Muscle of arm (tissue), 14 donors: ENCODE measurements at places on chromosomes 2 and 18. TPM values are rescaled to one million over a fixed set of nuclear protein-coding genes. Genes with fewer than 3 reads are reported as not detected.
A peak's percentile ranks its signal among the peaks of the same experiment; 100 is the strongest.

EFR3B gene
- polyA plus RNA-seq = 4.4 TPM

GRCh38 chr2:195238379-195238778 is 418.6 kb upstream of the SLC39A10 start:
- DNase-seq = peak; percentile 8

MDH1B gene
- polyA plus RNA-seq = 0.36 TPM

ITPRIPL1 gene
- polyA plus RNA-seq = not detected

- no peak for DNase-seq
Observed at GRCh38 chr2:134582547-134582899, 136.3 kb downstream of the TMEM163 start.

- no peak for DNase-seq
Observed at GRCh38 chr2:233140077-233140585, 80.0 kb downstream of the INPP5D start.

- no peak for DNase-seq
Observed at GRCh38 chr2:219713110-219713509, 85.7 kb downstream of the SLC4A3 start.

GRCh38 chr2:69073928-69074570 is 61.1 kb downstream of the ANTXR1 start:
- DNase-seq = no peak

DNA sequence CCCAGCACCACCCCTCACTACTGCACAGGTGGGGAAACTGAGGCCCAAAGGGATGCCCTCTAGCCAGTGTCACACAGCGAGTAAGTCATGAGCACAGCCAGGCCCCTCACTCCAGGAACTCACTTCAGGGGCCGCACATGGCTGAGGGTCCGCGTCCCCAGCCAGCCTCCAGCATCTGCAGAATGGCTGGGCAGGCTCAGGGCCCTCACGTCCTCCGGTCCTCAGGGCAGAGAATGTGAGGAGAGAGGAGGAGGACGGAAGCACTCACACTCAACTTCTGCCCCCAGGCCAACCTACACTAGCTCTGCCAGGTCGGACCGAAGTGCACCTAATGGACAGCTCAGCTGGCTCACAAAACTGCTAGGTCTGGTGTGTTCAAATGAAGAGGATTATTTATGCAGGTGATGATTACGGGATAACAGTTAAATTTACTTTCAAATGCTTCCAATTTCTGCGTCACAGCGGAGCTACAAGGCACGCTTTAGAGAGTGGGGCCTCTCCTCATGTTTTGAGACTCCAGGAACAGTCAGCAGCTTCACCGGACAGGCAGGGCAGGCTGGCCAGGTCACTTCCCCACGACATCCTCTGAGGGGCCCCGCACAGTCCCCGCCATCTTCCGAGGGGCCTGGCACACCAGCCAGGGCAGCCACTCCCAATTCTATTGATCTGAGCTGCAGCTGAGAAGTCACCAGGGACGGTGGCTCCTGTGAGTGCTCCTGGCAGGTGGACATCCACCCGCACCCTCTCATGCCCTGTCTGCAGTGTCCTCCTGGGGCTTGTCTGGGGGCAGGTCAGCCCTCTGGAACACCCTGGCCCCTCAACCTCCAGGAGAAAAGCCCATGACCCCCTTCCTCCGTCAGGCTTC is 26.5 kb downstream of the KIF1A start:
- no peak for DNase-seq

DNA sequence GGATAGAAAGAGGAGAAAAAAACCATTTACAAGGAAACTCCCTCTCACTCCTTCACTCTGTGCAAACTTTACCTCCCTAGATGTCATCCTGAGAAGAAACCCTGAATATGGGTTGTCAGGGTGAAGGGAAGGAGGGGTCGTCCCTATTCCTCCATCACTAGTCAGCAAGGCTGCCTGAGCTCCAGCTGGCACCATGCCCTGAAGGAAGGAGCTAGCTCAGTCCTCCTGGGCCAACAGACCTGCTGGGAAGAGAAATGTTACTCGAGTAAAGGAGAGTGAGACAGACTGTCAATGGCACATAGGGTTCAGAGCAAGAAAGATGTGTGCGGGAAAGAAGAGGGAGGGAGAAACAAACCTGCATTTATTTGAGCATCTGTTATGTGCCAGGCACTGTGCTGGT is 18.3 kb upstream of the EPAS1 start:
- DNase-seq = no peak
